NCI-H510A (cell line): ENCODE measurements at places on chromosomes 12 and 14.

- no peak for DNase-seq
Observed at GRCh38 chr14:22839159-22839779, 2.9 kb downstream of the MMP14 start.

- no peak for DNase-seq
Observed at GRCh38 chr12:127272864-127273263, 994.1 kb upstream of the TMEM132C start.

DNA sequence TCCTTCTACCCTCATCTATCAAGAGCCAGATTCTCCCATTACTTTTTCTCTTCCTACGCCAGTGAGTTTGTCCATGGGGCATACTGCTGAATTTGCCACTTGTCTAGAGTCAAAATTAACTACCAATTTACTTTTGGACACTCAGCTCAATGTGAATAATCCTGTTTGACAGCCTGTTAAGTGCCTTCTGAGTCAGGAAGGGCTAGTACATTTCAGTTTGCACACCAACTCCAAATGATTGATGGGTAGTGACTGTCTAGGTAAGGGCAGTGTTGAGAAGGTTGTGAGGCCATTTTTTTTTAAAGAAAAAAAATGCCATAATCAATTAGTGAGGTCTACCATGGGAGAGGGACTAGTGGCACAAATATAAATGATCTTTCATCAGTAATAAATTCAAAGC, 21.8 kb upstream of the TRIM9 start:
- no peak for DNase-seq

- DNase-seq = no peak
Observed at GRCh38 chr12:252636-253035, 10.0 kb downstream of the SLC6A13 start.

DNA sequence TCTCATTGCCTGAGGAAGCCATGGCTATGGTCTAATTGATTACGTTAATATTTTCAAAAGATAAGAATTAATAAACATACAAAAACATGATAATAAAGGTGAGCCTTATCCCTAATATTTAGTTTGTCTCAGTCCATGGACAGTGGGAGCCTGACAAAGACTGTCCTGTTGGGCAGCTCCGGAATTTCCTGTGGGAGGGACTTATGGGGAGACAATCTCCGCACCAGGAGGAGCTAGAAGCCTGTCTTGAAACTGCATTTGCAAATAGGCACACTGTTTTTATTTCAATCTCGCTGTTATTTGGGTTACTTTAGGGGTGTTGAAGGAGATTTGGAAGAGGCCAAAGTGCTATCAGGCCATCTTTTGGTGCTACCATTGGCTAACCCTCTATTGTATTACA, 50.8 kb upstream of the ZDHHC17 start:
- DNase-seq = no peak

DNA sequence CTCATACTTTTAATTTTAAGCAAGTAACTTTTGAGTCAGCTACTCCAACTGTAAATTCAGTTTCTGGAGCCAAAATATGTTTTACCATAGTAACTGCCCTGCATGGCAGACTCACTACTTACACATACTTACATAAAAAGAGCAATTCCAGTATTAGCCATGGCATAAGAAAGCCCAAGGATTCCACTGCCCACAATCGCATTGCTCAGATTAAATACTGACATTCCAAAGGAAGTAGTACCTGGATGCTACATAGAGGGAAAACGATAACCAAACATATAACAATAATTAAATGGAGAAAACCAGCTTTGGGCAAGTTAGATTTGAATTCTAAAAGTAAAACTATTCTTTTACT, 2.2 kb downstream of the SLC38A2 start:
- no peak for DNase-seq

- DNase-seq = no peak
Observed at GRCh38 chr12:68620519-68621471, 10.1 kb downstream of the RAP1B start.

DNA sequence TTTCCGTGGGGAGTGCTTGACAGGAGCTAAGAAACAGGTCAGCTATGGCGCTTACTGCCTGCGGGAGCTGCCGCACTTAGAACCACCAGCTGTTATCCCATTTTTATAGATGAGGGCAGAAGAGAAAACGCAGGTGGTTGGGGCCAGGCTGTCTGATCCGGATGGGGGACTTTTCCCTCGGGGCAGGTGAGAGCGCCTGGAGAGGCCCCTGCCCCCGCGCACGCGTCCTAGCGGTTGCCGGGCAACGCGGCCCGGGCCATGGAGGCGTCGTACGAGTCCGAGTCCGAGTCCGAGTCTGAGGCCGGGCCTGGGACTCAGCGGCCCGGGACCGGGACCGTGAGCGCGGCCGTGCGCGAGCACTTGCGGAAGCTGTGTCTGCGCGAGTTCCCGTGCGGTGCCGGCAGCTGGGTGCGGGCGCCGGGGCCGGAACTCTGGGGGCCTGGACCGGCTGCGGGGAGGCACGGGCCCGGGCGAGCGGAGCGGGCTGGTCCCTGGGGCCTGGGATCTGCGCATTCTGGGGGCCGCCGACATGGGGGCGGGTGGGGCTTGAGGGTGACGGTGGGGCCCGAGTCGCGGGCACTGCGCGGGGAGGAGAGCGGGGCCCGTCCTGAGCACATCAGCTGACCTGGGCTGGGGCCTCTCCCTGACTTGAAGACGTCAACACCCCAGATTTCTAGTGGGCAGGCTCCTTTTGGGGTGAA, at the start of gene LRRC43:
LRRC43 (plus strand) TSS at position 237 of the 701 bp plus-strand sequence; CDS start at position 259, 22 bp downstream.
- DNase-seq = peak; percentile 73

DNA sequence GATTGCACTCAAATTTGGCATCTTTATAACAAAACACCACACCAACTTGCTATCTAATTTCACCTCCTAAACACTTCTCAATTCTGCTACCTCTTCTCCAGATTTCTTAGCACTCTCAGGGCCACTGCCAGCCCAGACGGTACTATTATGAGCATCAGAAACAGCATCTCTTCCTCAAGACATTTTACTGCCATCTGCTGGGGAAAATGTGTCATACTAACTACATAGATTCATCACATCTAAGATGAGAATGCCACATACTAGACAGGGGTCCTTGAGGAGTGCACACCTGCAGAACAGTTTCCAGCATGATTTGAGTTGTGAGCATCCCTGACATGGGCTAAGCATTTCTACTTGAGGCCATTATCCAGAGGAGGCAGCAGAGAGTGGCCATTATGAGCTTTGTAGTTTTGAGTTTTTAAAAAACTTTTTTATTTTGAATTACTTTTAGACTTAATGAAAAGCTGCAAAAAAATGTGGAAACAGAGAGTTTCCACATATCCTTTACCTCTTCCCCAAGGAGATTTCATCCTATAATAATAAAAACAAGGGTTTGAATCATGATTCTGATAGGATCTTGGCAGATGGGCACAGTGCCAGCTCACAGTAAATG, 15.1 kb upstream of the GRIP1 start:
- DNase-seq = peak; percentile 25
